Airway epithelial cell (primary cell): ENCODE measurements at places on chromosomes 12 and 14. TPM values are rescaled to one million over a fixed set of nuclear protein-coding genes. Genes with fewer than 3 reads are reported as not detected.

IL26 gene
- not detected in 2 replicates for total RNA-seq

LACRT gene
- not detected in 2 replicates for total RNA-seq

VDR gene
- total RNA-seq, result 16.8 and 18.1 TPM in 2 replicates

TSHR gene
- total RNA-seq, result not detected in 2 replicates

APOF gene
- total RNA-seq, result not detected in 2 replicates

SIX6 gene
- total RNA-seq, result not detected in 2 replicates

SNAPC1 gene
- 8.3 and 11.5 TPM in 2 replicates for total RNA-seq

GSC gene
- total RNA-seq, result not detected in 2 replicates

POLE gene
- 14.0 and 24.3 TPM in 2 replicates for total RNA-seq

ZDHHC22 gene
- total RNA-seq, result not detected in 2 replicates

STXBP6 gene
- total RNA-seq, result not detected in 2 replicates

TAS2R31 gene
- 0.99 TPM in 1 of 2 replicates, not detected in the other for total RNA-seq

ARMH4 gene
- 0.07 TPM in 1 of 2 replicates, not detected in the other for total RNA-seq

ACSS3 gene
- 0.21 TPM in 1 of 2 replicates, not detected in the other for total RNA-seq

KCNMB4 gene
- 0.33 and 2.0 TPM in 2 replicates for total RNA-seq
